ENCODE measurements at places on chromosomes 5 and 9. TPM values are rescaled to one million over a fixed set of nuclear protein-coding genes. Genes with fewer than 3 reads are reported as not detected.

Gene HACD4
- polyA plus RNA-seq, result 1.4 TPM

Gene PSAT1
- polyA plus RNA-seq, result 35.1 TPM

Gene RALGPS1
- 6.7 TPM for polyA plus RNA-seq

Gene CCL28
- polyA plus RNA-seq, result 0.05 TPM

Gene CSF1R
- 24.6 TPM for polyA plus RNA-seq

Measured in muscle of arm (tissue), 14 donors.